CD4-positive, alpha-beta T cell treated with Interleukin-4 for 1 hour (primary cell): ENCODE measurements at places on chromosomes 6 and 20.

DNA sequence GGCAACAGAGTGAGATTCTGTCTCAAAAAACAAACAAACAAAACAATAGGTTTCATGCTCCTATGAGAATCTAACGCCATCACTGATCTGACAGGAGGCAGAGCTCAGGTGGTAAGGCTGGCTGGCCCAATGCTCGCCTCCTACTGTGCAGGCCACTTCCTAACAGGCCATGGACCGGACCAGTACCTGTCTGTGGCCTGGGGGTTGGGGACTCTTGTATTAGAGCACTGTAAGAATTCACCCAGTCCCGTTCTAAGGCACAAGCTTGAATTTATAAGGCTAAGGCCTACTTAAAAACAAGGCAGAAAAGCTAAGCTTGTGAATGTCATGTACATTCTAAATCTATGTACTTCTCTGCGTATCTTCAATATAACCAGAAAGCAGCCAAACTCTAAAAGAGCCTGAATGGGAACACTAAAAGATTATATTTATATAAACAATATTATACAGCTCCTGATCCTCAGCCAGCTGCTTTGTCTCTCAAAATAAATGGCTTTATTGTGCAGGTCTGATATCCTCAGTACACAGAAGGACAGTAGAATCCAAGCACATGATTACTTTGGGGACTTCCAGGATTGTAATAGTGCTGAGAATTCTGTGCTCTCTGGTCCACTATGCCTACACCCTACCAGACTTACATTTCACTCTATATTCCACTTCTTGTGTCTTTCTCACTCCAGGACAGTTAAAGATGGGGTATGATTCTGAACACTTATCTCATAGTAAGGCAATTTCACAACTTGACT lies 64.5 kb upstream of the DST start:
- no peak for DNase-seq

DNA sequence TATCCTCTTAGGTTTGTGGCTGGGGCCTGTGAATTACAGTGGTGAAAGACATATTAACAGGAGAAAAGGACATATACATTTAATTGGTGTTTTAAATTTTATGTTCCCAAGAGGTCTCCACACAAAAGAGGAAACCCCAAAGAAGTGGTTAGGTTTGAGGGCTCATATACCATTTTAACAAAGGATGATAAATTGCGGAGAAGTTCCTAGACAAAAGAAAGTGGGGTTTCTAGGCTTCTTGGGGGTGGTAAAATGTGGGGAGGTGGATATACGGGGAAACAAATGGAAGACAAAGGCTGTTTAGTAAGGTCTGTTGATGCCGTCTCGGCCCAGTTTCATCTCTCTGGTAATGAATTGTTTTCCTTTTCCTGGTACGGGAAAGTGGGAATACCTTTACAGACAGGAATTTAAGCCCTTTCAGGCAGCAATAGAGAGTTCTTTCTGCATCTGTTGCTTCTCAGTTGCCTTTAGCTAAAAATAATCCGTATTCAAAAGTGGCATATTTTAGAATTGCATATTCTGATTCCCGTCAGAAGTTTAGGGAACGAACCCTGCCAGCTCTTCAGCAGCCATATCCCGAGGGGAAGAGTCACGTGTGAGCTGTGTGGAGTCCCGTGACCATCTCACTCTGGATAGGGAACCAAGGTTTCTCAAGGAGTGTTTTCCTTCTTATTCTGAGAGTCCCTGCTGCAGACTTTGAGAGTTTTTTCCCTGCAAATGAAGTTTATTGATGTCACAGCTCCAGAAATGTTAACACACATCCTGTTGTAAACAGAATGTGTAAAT lies 104.4 kb downstream of the RPP40 start:
- DNase-seq = no peak

- peak; percentile 68 for DNase-seq
Measured at GRCh38 chr6:118283766-118284165, 264.3 kb upstream of the PLN start.

DNA sequence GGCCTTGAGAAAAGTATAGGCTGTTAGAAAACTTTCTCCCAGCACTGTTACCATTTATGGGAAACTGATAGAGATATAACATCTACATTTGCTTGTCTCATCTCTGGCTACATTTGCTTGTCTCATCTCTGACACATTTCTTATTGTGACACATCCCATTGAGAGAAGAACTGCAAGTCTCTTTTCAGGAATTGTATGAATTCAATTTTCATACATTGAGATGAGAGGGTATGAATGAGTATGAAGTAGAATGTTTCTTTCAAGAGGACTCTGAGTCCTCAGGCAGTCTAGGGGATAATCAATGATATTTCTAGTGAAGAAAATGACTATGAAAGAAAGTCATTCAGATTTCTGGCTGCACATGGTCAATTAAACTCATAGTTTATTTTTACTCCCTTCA lies 37.5 kb upstream of the ENPP5 start:
- DNase-seq = no peak

GRCh38 chr6:111105578-111105977 lies 18.3 kb downstream of the SLC16A10 start:
- no peak for DNase-seq

DNA sequence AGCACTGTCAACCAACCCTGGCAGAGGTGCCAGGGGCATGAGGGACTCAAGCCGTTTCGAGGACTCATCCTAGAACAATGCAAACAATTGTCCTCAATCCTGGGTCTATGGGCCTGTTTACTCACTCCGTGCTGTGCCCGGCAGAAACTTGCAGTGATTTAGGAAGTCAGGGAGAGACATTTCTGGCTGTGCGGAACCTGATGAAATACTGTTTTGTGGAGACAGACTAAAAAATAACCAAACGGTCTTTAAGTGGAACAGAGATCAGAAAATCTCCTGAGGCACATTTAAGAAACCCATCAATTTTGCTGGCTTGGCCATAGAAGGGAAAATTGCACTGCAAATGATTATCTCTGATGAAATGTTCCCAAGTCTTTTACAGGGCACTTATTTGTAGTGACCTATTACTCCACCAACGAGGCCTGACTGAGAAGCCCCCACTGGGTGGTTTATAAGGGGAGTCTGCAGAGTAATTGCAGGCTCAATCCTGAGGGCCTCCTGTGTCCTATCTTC lies 79.8 kb upstream of the KCNK16 start:
- DNase-seq = no peak

GRCh38 chr6:6629402-6629801 lies 40.9 kb downstream of the LY86 start:
- DNase-seq = no peak

- DNase-seq = no peak
Measured at GRCh38 chr6:3867641-3868502, 18.7 kb downstream of the FAM50B start.

DNA sequence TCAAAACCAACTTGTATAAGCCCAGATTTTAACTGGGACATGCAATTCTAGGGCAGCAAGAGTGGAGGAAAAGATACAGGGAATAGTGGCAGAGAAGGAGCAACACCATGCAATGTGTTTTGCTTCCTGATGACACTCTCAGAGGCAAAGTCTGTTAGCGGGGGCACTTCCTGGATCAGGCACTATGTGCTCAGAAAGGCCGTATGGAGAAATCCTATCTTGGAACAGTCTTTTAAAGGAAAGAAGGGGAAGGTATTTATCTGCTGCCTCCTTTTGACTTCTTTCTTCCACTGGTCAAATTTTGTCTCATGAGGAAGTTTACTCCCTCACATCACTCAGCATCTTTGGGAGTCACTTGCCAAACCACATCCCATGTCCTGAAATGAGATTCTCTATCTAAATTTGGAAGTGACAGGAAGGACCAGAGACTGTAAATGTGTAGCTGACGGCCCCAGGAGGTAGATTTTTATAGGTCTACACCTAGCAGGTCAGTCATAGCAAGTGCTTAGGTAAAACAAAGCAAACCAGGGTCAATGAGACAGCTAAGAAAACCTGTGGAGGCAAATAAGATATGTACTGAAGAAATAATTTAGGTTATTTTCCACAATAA lies 91.7 kb upstream of the ELOVL5 start:
- DNase-seq = no peak

DNA sequence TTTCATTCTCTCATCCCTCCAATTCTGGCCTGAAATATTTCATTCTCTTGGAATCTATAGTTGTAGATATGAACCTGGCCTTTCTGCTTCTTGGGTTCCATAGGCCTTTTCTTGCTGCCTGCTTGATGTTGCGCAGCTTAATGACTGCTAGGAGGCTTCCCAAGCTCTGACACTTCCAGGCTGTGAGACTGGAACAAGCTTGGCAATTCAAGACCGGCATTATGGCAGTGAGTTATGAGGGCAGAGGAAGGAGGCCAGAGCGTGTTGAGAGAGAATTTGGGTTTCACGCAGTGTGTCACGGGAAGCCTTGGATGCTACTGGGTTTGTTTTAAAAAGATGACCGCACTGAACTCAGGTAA lies 948 bp upstream of the DNAJC5 start:
- no peak for DNase-seq

- no peak for DNase-seq
Measured at GRCh38 chr20:61566691-61567090, 314.6 kb downstream of the CDH4 start.
